ENCODE measurements at places on chromosomes 13 and 19. TPM values are rescaled to one million over a fixed set of nuclear protein-coding genes. Genes with fewer than 3 reads are reported as not detected.

DNA sequence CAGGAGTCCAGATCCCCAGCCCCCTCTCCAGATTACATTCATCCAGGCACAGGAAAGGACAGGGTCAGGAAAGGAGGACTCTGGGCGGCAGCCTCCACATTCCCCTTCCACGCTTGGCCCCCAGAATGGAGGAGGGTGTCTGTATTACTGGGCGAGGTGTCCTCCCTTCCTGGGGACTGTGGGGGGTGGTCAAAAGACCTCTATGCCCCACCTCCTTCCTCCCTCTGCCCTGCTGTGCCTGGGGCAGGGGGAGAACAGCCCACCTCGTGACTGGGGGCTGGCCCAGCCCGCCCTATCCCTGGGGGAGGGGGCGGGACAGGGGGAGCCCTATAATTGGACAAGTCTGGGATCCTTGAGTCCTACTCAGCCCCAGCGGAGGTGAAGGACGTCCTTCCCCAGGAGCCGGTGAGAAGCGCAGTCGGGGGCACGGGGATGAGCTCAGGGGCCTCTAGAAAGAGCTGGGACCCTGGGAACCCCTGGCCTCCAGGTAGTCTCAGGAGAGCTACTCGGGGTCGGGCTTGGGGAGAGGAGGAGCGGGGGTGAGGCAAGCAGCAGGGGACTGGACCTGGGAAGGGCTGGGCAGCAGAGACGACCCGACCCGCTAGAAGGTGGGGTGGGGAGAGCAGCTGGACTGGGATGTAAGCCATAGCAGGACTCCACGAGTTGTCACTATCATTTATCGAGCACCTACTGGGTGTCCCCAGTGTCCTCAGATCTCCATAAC is at the start of gene APOE:
TSS of gene APOE (plus strand) at position 360 of the 724 bp plus-strand sequence. CDS start 829 bp downstream, outside the sequence.
- H3K27ac ChIP-seq, result no peak within 1 kb of the TSS
- peaks cover 4% of the 10 kb centered on the region for H3K4me1 ChIP-seq
- H3K27me3 ChIP-seq, result peaks cover 14% of the 10 kb centered on the region
- peaks cover 17% of the 10 kb centered on the region for H3K36me3 ChIP-seq

DNA sequence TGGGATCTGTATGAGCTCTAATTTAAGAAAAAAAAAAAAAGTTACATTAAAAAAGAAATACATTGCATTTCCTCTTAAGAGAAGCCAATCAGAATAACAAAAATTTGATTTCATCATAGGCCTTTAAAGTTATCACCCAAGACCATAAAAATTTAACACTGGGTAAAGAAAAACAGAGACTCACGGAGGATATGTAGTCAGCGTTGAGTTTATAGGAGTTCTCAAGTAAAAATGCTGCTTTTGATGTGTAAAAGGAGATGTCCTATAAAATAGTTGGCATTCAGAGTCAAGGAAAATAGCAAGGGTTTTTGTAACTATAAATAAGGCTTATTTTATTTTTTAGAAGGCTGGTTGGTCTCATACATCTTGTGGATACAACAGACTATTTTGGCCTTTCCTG is 191.1 kb downstream of the EFNB2 start:
- H3K4me3 ChIP-seq, result peak overlapping the region; percentile 58
- H3K27me3 ChIP-seq, result peaks cover 11% of the 10 kb centered on the region
- H3K4me1 ChIP-seq, result peaks cover 12% of the 10 kb centered on the region
- no peaks in the 10 kb centered on the region for H3K36me3 ChIP-seq
- no peak overlapping the region for H3K27ac ChIP-seq
- DNase-seq, result peak; percentile 63

DNA sequence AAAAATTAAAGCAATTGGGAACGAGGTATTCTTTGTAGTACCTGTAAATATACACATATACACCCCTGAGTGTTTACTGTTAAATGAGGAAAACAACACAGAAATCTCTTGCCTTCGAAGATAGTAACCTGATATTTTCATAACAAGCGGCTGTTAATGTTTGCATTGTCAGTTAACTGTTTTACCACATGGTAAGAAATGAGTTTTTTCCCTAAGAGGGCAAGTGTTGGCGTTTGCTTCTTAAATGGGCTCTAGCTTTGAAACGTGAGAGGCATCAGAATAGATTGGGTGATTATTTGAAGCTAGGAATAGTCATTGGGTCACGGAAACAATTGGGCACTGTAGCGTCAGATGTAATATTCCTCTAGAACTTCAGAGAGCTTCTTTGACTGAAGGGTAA is 22.0 kb upstream of the UPF3A start:
- no peak overlapping the region for H3K4me3 ChIP-seq
- no peak for DNase-seq
- no peaks in the 10 kb centered on the region for H3K27me3 ChIP-seq
- H3K27ac ChIP-seq, result no peak overlapping the region
- peaks cover 23% of the 10 kb centered on the region for H3K4me1 ChIP-seq

GRCh38 chr13:40812724-40813445 is 23.5 kb downstream of the SLC25A15 start:
- no peaks in the 10 kb centered on the region for H3K27me3 ChIP-seq
- H3K4me3 ChIP-seq, result no peak overlapping the region
- no peaks in the 10 kb centered on the region for H3K4me1 ChIP-seq
- DNase-seq, result peak; percentile 48
- no peak overlapping the region for H3K27ac ChIP-seq
- H3K36me3 ChIP-seq, result peaks cover 25% of the 10 kb centered on the region

- peak overlapping the region; percentile 52 for H3K27ac ChIP-seq
- DNase-seq, result no peak
- no peaks in the 10 kb centered on the region for H3K36me3 ChIP-seq
- H3K4me1 ChIP-seq, result peaks cover 24% of the 10 kb centered on the region
- H3K27me3 ChIP-seq, result no peaks in the 10 kb centered on the region
- H3K4me3 ChIP-seq, result no peak overlapping the region
Measured at GRCh38 chr13:98274921-98275487, 97.9 kb upstream of the RNF113B start.

DNA sequence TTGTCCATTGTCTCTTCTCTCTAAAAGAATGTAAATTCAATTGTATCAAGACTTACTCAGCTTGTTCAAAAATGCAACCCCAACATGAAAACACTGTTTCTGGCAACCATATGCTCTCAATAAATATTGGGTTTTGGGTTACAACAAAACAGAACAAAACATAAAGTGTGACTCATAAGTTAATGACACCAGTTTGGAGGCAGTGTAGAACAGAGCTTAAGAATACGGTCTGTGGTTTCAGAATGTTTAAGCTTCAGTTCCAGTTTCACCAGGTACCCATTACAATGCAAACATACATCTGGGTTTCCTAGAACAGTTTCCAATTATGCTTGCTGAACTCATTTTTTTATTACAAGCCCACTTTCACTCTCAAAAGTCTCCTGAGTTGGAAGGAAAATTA is 285.8 kb upstream of the PCDH9 start:
- no peak overlapping the region for H3K27ac ChIP-seq
- no peak for DNase-seq
- H3K4me3 ChIP-seq, result no peak overlapping the region
- H3K4me1 ChIP-seq, result no peaks in the 10 kb centered on the region
- H3K36me3 ChIP-seq, result no peaks in the 10 kb centered on the region

OLFM4 gene
- total RNA-seq, result 0.29 TPM
